ENCODE measurements at places on chromosomes 4 and X. TPM values are rescaled to one million over a fixed set of nuclear protein-coding genes. Genes with fewer than 3 reads are reported as not detected.

DNA sequence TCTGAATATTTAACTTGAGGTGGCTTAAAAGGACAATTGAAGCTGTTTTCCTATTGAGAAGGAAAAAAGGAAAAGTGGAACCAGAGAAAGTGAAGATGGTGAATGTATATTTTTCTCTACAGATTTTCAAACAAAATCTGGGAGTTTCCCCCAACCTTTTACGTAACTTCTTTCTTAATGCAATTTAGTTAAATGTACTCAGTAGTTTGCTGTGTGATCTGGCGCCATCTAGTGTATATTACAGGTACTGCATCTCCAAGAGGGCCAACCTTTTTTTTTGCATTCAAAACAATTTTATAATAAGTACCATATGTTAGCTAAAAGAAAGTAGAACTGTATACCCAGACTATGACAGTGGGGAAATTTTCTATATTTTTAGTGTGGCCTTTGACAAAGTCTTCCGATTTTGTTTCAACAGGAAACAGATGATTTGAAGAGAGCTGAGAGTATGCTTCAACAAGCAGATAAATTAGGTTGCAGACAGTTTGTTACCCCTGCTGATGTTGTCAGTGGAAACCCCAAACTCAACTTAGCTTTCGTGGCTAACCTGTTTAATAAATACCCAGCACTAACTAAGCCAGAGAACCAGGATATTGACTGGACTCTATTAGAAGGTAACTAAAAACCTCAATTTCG is 82.0 kb downstream of the PLS3 start:
- H3K4me3 ChIP-seq, result no peak overlapping the region
- no peaks in the 10 kb centered on the region for H3K27me3 ChIP-seq
- H3K36me3 ChIP-seq, result peaks cover 4% of the 10 kb centered on the region
- H3K27ac ChIP-seq, result peak overlapping the region; percentile 81
- peak; percentile 39 for DNase-seq
- peaks cover 15% of the 10 kb centered on the region for H3K4me1 ChIP-seq

DNA sequence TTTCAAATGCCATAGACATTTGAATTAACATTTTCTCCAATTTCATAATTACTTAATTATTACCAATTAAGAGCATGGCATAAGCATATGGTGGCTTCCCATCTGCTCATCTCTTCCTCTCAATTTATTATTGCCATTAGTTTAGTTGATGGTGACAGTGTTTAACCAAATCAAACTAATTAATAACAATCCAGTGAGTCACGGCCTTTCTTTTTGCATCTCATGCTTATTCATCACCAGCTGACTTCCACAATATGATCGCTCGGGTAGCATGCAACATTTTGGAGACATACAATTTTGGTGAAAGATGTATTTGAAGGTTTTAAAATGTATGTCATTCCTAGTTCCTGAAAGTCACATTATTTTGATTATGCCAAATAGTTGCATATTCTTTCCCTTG is 172.8 kb upstream of the TACR3 start:
- H3K27me3 ChIP-seq, result no peaks in the 10 kb centered on the region
- H3K4me1 ChIP-seq, result no peaks in the 10 kb centered on the region
- H3K27ac ChIP-seq, result no peak overlapping the region
- DNase-seq, result peak; percentile 20
- no peak overlapping the region for H3K4me3 ChIP-seq

DNA sequence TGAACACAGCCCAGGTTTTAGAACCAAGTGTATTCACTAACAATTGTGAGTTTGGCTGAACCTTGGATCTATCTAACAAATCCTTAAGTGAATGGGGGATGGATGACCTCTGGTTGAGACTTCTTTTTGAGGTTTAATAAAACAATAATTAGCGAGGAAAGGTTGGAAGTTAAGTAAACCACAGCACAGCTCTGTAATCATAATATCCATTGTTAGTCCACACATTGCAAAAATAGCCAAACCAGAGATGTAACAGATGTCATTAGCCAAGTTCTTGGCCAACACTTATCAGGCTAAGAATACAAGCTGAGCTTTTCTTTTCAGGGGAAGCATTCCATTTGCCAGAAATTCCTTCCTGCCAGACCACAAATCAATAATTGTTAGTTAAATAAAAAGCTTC is 59.1 kb downstream of the FREM3 start:
- no peaks in the 10 kb centered on the region for H3K36me3 ChIP-seq
- no peaks in the 10 kb centered on the region for H3K27me3 ChIP-seq
- no peak overlapping the region for H3K27ac ChIP-seq
- DNase-seq, result no peak
- no peaks in the 10 kb centered on the region for H3K4me1 ChIP-seq

DNA sequence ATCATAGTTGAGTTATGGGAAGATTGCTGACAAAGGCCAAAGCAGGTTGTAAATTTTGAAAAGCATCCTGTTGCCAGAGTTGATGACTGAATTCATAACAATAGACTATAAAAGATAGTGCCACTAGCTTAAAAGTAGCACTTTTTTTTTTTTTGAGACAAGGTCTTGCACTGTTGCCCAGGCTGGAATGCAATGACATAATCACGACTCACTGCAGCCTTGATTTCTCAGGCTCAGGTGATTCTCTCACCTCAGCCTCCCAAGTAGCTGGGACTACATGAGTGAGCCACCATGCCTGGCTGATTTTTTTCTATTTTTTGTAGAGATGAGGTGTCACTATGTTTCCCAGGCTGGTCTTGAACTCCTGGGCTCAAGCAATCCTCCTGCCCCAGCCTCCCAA is 122.7 kb downstream of the SPOCK3 start:
- no peak overlapping the region for H3K4me3 ChIP-seq
- DNase-seq, result no peak
- H3K36me3 ChIP-seq, result no peaks in the 10 kb centered on the region
- H3K27ac ChIP-seq, result no peak overlapping the region

GRCh38 chr4:81565142-81565870 is 93.6 kb upstream of the RASGEF1B start:
- H3K27me3 ChIP-seq, result no peaks in the 10 kb centered on the region
- H3K36me3 ChIP-seq, result no peaks in the 10 kb centered on the region
- no peaks in the 10 kb centered on the region for H3K4me1 ChIP-seq
- DNase-seq, result no peak

- H3K27me3 ChIP-seq, result no peaks in the 10 kb centered on the region
- DNase-seq, result no peak
- no peaks in the 10 kb centered on the region for H3K4me1 ChIP-seq
These were observed 514.7 kb downstream of the CENPC start for GRCh38 chr4:67030636-67031035.

GAK gene
- total RNA-seq, result 61.5 TPM

PNMA6F gene
- total RNA-seq, result not detected

KDR gene
- total RNA-seq, result not detected

SHROOM3 gene
- total RNA-seq, result 98.7 TPM

ZMYM3 gene
- 28.1 TPM for total RNA-seq

BEX4 gene
- total RNA-seq, result 1.4 TPM

SMIM10L2A gene
- not detected for total RNA-seq
